ENCODE measurements at places on chromosomes 2 and 18.

DNA sequence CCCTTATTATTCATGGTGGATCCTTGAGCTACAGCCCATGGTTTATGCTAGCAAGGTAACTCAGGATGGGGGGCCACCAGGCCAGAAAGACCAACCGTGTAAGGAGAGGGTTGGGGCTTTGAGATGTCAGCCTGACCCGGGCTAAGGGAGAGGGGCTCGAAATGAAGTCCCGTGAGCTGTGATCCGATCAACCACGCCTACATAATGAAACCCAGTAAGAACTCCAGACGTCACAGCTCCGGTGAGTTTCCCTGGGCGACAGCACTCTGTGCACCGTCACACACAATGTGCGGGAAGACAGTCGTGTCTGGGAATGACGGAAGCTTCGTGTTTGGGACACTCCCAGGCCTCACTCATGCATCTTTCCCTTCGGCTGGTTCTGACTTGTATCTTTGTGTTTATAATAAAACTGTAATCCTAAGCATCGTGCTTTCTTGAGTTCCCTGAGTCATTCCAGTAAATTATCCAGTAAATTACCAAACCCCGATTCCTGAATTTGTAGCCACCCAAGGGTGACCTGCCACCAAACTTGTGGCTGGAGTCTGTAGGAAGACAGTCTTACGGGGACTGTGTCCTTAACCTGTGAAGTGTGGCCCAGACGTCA, 44.2 kb downstream of the CYP27C1 start:
- no peak for DNase-seq

- DNase-seq = no peak
Measured at GRCh38 chr18:4802296-4802695, 347.2 kb upstream of the DLGAP1 start.

DNA sequence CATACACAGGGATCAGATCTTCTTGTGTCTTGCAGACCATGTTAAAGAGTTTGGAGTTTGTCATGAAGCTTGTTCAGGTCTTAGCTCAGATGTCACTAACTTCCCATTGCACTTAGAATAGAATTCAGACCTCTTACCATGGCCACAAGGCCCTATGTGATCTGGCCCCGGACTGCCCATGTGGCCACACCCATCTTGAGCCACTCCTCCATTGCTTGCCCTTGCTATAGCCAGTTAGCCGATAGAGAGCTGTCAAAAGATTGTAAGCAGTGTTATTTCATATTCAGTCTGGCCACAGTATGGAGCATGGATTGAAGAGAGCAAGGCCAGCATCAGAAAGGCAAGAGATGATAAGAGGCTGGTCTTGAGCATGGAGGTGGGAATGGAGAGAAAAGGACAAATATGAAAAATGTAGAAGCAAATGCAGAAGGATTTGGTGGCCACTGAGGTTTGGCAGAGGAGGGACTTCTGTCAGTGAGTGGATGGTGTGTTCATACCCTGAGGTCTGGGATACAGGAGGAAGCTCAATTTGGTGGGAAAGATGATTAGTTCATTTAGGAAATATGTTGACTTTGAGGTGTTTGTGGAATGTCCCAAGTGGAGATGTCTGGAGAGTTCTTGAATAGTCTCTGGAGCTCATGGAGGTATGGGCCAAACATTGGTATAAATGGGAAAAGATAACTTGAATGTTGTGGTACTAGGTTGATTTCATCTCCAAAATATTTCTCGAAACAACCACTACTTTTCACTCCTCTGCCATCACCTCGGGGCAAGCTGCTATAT, 10.6 kb downstream of the DGUOK start:
- no peak for DNase-seq

GRCh38 chr2:157891643-157892041, 15.5 kb upstream of the ACVR1 start:
- DNase-seq = no peak

GRCh38 chr2:168315331-168316072, 68.1 kb upstream of the STK39 start:
- DNase-seq = no peak

GRCh38 chr2:164597983-164598382, 23.3 kb downstream of the GRB14 start:
- no peak for DNase-seq

DNA sequence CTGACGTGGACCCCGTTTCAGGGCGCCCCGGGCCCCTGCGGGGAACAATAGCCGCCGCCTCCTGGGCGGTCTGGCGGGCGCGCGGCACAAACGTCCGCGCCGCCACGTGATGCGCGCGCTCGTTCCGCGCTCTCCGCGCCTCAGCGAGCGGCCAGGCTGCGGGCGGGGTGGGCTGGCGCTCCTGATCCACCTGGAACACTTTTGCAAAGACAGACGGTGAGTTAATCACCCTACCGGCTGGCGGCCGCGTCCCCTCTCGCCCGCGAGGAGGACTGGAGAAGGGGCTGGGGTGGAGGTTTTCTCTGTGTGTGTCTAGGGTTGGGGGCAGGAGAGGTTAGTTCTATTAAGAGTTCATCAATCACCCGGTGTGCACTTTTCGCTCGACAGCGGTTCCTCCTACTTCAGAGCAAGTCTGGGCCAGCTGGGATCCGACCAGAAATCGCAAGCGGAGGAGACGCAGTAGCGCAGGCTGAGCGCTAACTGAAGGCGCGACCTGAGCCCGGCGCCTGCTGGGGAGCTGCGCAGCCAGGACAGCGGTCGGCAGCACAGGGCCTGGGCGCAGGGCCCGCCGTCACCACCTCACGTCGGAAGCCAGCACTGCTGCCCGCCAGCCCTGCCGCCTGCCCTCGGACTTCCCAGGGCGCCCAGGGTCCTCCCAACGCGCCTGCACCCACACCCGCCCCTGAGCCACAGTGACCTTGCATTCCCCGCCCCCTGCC, 10.3 kb upstream of the HOXD1 start:
- DNase-seq = no peak

- no peak for DNase-seq
Measured at GRCh38 chr2:143476336-143477087, 347.3 kb downstream of the ARHGAP15 start.

GRCh38 chr18:45415614-45416013, 199.7 kb upstream of the SLC14A2 start:
- DNase-seq = no peak

GRCh38 chr2:180979749-180980105, 678 bp upstream of the UBE2E3 start:
- no peak for DNase-seq

DNA sequence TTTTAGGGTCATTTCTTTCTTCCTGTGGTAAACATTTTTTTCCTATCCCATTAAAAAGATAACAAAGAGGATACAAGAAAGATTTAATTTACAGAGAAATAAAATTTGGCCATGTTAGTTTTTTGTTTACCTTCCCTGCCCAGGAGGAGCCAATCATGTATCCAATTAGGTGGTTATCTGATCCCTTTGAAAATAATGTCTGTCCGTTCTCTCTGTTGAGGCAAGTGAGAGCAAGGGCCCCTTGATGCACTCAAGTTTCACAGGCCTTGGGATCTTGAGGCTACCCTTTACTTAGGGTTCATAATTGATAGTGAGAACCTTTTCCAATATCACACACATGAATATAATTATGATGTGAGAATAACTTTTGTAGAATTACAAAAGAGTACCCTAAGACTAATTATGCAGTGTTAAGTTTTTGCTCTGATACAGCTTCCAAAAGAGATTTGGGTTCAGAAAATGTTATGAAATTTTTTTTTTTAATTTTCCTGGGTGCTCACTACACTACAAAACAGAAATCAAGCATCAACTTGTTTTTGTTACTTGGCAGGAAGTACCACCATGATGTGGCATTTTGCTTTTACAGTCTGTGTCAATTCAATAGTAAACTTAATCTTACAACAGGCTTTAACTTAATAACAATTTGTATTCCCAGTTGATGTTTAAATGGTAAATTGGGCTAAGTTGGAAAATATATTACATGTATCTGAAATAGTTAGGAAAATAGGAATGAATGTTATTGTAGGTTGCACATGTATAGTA, 42.0 kb downstream of the AFTPH start:
- no peak for DNase-seq

DNA sequence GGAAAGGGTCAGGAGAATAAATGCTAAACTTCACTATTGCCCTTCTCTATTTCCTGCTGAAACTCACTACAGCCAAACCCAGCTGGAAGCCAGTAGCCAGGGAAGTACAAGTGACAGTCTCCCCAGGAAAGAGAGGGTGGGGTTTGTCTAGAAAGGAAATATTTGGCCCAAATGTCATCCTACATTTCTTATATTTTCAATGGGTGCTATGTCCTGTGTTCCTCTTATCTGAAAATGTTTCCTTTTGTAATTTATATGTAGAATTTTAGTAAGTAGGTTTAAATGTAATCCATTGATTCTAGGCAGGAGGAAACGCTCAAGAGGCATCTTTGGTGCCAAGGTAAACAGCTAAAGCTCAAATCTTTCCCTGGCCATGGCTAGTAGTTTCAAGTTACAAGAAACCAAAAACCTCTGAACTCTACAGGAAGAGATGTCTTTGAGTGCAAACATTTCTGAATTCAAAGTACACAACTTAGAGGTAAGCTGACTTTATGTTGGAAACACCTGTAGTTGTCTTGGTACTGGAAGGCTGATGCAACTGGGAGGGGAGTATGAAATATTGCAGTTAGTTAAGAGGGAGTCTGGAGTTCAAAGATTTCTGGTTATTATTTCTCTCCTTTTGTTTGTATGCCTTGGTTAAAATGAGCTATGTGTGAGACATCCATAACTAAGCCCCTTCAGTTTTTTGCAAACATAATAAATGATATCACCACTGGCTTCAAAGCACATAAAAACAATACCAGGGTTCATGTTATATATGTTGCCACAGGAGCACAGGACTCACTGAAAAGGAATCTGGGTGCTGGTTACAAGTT, 356.1 kb upstream of the ZC3H15 start:
- no peak for DNase-seq

- DNase-seq = no peak
Measured at GRCh38 chr2:12463189-12463588, 253.5 kb upstream of the TRIB2 start.

DNA sequence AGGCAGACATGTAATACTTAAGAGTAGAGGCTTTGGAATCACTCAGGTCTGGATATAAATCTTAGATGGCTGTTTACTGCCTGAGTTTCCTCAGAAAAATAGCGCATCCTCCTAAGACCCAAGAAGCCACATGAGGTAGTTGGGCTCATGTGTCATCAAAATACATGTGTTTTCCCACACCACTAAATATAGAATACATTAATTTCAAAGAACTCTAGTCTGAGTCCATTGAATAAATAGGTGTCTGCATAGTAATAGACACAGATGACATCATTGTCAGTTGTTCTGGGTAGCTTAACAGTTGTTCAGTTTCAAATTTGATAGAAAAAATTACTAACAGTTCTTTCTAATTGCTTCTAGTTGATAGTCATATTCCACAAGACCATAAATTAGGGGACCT, 9.6 kb downstream of the PPP1R1C start:
- no peak for DNase-seq

- DNase-seq = peak; percentile 30
Measured at GRCh38 chr2:8448824-8449556, 232.9 kb upstream of the ID2 start.

- DNase-seq = no peak
Measured at GRCh38 chr2:120347396-120348060, 1.6 kb downstream of the INHBB start.

DNA sequence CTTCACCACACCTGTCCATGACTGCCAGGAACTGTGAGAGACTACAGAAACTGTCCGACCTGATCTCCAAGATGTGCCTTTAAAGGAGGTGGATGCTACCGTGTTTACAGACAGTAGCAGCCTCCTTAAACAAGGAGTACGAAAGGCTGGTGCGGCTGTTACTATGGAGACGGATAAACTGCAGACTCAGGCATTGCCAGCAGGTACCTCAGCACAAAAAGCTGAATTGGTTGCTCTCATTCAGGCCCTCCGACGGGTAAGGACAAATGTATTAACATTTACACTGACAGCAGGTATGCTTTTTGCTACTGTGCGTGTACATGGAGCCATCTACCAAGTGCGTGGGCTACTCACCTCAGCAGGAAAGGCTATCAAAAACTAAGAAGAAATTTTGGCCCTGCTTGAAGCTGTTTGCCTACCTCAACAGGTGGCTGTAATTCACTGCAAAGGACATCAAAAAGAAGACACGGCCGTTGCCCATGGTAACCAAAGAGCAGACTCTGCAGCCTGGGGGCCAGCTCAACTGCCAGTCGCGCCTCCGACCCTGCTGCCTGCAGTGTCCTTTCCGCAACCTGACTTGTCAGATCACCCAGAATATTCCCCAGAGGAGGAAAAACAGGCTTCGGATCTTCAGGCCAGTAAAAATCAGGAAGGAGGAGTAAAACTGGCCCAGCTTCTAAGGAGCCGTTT, 30.9 kb downstream of the SKA1 start:
- no peak for DNase-seq

- DNase-seq = peak; percentile 18
Measured at GRCh38 chr2:21175895-21176646, 52.3 kb downstream of the TDRD15 start.

- no peak for DNase-seq
Measured at GRCh38 chr2:172944022-172944793, 131.4 kb upstream of the MAP3K20 start.

DNA sequence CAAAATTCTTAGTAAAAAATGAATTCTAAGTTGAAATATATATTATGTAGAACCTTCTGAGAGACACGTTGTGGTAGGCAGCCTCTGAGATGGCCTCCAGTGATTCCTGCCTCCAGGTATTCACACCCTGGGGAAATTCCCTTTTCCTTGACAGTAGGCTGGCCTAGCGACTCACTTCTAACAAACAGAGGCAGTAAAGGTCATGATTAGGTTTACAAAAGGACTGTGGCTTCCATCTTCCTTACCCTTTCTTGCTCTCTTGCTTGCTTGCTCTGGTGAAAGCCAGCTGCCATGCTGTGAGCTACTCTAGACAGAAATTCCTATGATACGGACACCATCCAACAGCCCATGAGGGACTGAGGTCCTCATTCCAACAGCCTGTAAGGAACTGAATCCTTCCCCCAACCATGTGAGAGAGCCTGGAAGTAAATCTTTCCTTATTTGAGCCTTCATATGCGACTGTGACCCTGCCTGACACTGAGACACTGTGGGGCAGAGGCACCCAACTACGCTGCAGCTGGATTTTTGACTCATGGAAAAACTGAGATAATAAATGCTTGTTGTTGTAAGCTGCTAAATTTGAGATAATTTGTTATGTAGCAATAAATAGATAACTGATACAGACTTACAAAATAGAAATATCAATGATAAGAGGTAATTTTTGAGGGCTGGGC, 32.7 kb upstream of the SERTAD2 start:
- DNase-seq = no peak

Data from BE2C (cell line).